ENCODE measurements at places on chromosomes 4 and X.

DNA sequence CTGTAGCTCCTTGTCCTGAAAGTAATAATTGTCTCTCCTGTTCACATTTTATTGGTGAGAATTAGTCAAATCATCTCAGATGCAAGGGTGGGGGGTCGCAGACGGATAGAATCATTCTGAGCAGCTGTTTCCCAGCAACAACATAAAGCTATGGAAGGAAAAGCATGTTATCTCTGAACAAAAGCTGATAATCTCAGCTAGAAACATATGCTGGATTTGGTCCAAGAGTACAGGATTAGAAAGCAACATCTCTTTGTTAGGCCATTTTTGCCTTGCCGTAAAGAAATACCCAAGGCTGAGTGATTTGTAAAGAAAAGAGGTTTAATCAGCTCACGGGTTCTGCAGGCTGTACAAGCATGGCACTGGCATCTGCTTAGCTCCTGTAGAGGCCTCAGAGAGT, 472.8 kb upstream of the BOD1L1 start:
- DNase-seq, result no peak

DNA sequence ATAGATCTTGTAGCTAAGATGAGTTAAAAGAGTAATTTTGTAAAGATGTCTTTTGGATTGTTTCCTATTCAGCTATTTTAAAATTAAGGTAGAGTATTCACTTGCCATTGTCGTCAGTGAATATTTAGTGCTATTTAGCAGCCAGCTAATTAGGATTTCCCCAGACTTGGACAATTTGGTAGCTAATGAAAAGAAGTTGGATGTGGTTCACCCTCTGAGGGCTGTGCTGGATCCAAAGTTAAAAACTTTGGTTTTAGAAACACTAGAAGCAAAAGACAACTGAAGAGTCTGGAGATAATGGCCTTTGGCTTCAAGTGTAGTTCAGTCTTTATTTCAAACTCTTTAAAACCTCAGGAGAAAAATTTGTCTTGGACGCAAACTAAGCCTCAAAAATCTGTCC, 41.3 kb downstream of the ATG4A start:
- no peak for DNase-seq

- DNase-seq, result no peak
These were observed 35.1 kb upstream of the NR3C2 start for GRCh38 chr4:148477276-148477675.

DNA sequence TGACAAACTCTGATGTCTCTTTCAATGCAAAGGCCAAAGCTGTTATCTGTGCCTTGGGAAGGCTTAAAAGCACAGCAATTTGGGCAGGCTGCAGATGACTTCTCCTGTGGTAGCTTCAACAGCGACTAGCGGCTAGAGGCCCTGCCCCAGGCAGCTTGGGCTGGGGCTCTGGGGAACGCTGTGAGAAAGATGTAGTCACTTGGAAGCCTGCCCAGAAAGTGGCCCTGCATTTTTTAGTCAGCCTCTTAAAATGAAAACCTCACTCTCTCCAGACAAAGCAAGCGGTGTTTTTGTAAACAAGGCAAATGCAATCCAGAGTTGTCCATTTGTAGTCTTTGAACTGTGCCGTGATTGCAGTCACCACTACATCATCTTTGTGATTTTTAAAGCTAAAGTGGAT, 27.5 kb downstream of the PCYT1B start:
- DNase-seq, result peak; percentile 0

DNA sequence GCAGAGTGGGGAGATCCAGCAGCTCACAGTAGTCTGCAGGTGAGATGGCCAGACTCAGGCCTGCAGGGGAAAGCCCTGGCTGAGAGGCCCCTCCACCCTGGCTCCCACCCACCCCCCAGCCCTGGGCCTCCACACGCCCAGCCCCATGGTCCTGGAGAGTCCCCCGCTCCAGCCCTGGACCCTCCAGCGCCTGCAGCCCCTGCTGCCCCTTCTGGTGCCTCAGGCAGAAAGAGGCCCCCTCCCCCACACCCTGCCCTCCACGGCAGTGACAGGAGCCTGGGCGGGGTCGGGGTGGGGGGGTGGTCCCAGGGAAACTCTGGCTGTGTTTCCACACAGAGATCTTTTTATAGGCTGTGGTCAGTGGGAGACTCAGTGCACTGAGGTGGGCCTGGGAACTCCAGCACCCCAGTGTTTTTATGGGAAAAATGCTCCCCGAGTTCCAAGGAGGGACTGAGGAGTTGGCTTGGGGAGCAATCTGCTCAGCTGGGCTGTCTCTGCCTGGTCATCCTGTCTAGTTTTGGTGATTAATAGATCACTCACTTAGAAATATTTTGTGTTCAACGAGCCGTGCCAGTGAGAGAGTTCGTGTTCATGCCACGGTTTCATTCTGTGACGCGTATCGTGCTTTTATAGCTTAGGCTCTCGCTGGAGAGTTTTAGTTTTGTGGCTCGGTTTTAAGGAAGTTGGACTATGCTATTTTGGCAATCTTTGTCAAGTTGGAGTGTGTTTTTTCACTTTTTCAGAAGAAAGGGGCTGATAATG, 53.1 kb upstream of the HGFAC start:
- peak; percentile 44 for DNase-seq

- no peak for DNase-seq
These were observed 6.5 kb downstream of the NKX3-2 start for GRCh38 chr4:13537832-13538177.

- DNase-seq, result no peak
These were observed 6.2 kb downstream of the AADAT start for GRCh38 chr4:170083541-170083940.

DNA sequence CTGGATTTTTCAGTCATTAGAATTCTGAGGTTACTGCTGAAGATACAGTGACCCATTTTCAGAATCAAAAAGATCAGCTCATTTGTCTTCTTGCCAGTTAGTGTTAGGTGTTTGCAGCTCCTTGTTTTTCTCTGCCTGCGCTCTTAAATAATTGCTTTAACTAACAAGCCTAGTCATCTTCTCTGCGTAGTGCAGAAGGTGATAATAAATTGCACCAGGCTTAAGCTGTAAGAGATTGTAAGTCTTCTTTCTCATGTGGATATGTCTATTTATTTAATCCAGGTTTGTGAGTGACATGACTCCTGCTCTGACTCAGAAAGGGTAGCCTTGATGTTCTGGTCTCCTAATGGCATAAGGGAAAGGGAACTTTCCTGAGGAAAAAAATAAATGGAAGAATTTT, 167.2 kb downstream of the CEP135 start:
- DNase-seq, result no peak

- no peak for DNase-seq
These were observed 14.2 kb downstream of the GRPR start for GRCh38 chrX:16137416-16138107.

DNA sequence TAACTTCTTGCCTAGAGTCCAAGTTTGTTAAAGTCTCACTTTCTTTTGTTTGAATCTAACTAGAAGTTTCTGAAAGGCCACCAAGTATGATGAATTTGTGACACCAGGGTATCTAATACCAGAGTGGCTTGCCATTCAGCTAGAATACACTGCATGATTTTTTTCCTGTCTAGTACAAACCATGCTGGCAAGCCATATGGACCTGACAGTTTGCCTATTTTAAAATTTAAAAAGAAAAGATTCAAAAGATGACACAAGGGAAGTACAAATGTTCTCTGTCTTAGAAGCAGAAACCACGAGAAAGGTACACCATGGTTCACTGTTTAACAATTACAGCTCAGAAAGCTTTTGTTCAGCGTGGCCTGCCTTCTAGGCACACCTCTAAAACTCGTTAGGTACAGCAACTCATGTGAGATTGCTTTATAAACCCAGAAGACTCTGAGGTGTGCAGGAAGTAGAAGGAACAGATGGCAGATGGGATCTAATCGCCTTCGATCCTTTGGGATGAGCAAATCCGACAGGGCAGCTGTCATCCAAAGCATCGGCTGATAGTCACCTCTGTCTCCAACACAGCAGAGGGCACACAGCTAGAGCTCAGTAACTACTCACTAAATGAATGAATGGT, 35.4 kb upstream of the CENPU start:
- DNase-seq, result no peak

DNA sequence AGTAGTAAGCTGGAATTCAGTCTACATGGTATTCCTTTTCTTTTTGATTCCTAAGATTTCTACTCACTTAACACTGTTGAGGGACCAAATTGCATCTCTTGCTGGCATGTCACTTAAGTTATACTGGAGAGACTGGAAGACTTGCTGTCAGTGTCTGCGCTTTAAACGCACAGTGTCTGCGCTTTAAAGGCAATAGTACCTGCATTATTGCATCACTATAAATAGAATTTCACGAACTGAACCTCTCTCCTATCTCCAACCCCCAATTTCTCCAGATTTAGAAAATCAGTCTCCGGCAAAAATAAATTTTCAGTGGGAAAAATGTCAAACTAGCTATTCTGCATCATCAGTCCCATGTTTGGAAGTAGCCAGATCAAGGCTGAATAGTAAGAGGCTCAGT, 21.2 kb downstream of the SMAD1 start:
- no peak for DNase-seq

- no peak for DNase-seq
These were observed 152.7 kb downstream of the RNF150 start for GRCh38 chr4:140980426-140981200.

DNA sequence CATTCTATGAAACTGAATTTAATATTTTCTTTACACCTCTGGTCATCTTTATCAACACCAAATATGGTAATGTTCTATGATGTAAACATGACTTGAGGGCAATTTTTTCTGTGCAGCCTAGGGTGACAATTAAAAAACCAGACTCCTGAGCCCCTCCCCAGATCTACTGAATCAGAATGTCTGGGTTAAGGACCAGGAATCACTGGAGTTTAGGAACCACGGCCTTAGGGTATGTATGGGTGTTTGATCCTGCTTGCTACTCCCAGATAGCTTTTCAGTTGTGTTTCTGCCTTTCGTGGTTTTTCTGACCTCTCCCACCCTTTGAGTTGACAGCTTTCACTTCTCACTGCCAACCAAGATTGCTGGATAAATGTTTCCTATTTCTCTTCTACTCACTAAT, 332.2 kb downstream of the DHX15 start:
- no peak for DNase-seq

- no peak for DNase-seq
These were observed 478.0 kb downstream of the KCNIP4 start for GRCh38 chr4:21470535-21470934.

DNA sequence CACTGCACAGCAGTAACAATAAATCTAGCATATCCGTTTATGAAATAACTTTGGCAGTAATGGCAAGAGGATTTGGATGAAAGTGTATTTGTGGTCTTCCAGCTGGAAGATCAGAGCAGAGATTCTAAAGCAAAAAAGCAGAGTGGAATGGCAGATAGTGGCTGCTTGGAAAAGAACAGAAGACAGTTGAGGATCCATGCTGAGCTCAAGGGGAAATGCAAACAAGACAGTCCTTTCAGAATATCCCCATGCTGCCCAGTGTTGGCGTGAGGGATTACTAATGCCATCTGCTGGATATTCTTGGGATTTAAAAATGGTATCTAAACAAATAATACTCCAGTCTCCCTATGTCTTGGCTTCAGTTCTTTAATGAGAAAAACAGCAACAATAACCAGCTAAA, 629.1 kb upstream of the ATOH1 start:
- DNase-seq, result peak; percentile 7

DNA sequence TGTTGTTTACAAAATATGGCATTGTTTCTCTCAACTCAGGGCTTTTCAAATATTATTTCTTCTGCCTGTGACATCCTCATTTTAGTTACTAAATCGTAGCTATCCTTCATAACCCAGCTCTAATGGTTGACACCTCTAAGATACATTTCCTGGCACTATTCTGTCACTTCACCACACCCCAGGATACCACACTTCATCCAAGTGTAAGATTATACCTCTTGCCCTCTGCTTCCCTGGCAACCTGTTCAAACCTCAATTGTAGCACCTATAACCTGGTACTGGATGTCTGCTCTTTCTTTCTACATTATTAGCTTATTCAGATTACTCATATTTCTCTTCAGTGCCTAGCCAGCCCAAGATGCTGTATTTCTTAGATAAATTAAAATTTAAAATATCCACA, 175.7 kb upstream of the SPIN4 start:
- DNase-seq, result no peak

DNA sequence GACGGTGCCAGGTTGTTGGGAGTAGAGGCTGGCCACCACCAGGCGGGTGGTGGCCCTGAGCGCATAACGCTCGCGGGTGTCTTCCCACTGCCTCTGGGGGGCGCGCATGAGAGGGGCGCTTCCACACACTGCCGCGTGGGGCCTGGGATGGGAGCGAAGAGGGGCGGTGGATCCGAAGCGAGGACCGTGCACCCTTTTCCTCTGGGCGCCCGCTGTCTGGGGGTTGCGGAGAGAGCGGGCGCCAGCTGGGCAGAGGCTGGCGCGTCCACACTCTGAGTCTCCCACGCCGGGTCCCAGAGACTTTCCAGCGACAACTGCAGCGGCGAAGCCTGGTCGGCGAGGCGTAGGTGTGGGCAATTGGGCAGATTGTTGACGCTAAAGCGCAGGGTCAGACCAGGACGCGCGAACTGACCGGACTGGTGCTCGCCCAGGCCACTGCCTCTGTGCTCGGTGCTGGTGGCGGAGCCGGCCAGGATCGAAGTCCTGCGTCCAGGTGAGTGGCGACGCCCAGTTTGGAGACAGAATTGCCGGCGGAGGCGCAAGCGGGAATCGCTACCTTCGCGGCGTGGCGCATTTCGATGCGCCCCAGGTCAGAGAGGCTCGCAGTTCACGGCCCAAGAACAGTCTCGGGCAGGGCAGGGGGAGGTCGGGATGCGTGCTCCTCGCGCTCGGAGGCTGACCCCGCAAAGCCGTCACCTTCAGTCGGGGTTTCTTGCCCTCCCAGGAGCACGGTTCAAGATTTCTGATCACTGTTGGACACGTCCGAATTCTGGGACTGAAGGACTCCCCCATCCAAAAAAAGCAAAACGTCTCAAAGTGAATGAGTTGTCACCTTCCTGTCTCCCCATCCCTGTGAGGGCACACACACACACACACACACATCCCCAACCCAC, 2.6 kb upstream of the HMX1 start:
- no peak for DNase-seq

- DNase-seq, result no peak
These were observed 14.9 kb upstream of the CXCL8 start for GRCh38 chr4:73725510-73725909.

GRCh38 chrX:26262121-26262523, 46.2 kb downstream of the MAGEB5 start:
- no peak for DNase-seq

- DNase-seq, result no peak
These were observed 57.1 kb downstream of the ANXA3 start for GRCh38 chr4:78608684-78609083.

GRCh38 chrX:14832586-14832985, 40.3 kb downstream of the FANCB start:
- DNase-seq, result no peak

Measured in AG04449 (cell line).